ENCODE measurements at places on chromosomes 1 and 21.

GRCh38 chr1:179089827-179090482 lies 8.1 kb downstream of the TOR3A start:
- no peak for DNase-seq

- DNase-seq: no peak
These were observed 15.2 kb downstream of the GIPC2 start for GRCh38 chr1:78060857-78061563.

GRCh38 chr1:102219463-102219862 lies 222.7 kb upstream of the OLFM3 start:
- no peak for DNase-seq

- no peak for DNase-seq
These were observed 62.6 kb upstream of the MACF1 start for GRCh38 chr1:39141925-39142324.

DNA sequence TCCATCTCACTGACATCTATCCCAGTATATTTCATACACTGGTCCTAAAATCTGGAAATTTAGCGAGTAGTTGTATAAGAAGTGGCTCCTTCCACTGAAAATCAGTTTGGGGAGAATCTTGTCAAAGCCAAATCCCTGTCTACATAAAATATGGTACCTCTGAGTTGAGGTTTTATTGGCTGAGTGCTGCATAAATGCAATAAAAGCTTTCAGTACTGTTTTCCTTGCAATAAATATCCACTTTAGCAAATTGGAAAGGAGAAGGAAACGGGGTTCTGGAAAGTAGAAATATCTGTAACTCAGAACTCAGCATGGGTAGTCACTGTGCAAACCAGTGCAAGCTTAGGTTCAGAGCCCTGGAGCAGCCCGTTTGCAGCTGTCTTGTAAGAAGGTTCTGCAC lies 580.2 kb downstream of the SMYD3 start:
- DNase-seq: no peak
